ENCODE measurements at places on chromosomes 16 and 17.

- DNase-seq: no peak
Observed at GRCh38 chr17:21034340-21035235, 8.2 kb downstream of the USP22 start.

DNA sequence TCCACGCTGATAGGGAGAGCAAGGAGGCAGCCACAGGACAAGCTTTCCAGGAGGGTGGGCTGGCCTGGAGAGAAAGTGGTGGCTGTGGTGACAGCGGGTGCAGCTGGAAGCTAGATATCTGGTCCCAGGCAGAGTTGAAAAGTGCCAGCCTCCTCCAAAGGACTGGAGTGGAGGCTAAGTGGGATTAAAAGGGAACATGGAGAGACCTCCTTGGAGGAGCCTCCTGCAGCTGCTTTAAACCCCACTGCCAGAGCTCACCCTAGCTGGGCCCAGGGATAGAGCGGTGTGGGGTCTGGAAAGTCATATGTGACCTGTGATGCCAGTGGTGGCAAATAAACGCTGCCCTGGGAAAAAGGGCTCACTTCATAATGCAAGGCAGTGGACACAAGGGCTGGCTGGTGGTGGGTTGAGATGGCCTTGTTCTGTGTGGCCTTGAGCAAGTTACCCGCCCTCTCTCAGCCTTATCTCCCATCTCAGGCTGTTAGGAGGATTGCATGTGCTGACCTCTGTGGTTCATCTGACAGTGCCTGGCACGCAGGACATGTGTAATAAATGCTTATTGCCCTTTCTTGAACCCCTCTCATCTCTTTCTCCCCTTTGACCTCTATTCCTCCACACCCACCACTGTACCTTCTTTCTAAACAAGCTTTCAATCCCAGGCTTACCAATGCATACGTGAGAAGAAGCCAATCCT, 61.0 kb upstream of the LGALS9 start:
- DNase-seq: no peak

- no peak for DNase-seq
Observed at GRCh38 chr17:21005367-21005766, 37.4 kb downstream of the USP22 start.

GRCh38 chr17:21286066-21286770, 1.7 kb downstream of the MAP2K3 start:
- DNase-seq: no peak

- DNase-seq: no peak
Observed at GRCh38 chr16:11619327-11619851, 32.7 kb upstream of the LITAF start.

DNA sequence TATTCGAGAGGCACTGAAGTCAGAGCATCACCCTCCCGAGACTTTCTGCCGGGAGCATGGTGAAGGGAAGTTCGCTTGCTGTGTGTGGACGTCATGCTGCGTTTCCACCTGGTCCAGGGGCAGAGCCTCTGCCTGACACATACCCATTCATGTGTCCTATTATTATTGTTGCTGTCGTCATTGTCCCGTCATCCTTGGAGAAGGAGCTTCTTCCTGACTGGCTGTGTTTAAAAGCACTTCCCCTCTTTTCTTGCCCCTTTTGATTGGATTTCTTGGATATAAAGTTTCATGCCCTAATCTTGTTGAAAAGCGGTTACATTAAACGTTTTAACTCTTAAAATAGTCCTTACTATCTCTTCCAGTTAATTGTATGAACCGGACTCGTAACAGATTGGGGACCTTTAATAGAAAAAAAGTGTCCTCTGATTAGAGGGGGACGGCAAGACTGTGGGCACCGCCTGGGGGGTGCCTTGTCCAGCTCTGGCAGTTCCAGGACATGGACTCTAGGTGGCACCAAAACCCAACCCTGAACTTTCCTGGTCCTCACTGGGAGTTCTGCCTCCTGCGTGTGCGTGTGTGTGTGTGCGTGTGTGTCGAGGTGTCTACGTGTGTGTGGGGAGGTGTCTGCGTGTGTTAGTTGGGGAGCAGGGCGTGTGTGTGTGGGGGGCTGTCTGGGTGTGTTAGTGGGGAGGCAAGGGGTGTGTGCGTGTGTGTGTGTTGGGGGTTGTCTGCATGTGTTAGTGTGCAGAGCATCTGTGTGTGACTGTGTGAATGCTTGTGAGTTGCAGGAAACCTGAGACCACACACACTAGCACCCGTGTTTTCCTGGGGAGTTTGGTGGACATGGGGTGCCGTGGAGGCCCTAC, 133.3 kb upstream of the CIBAR2 start:
- DNase-seq: no peak

DNA sequence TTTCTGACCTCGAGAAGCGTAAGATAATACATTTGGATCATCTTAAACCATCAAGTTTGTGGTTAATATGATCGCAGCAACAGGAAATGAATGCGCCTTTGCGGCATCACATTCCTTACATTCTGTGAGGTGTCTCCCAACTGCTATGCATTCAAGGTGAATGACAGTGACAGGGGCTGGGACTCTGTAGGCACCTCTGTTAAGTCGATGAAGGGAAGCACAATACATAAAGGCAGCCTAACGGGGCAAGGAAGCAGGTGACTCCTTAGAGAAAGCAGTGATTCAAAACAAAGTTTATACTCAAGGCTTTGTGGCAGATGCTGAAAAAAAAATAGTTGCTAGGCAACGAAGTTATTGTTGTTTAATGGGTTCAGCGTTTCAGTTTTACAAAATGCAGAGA, 21.6 kb upstream of the EVPL start:
- no peak for DNase-seq
